ENCODE measurements at places on chromosomes 4 and X.

DNA sequence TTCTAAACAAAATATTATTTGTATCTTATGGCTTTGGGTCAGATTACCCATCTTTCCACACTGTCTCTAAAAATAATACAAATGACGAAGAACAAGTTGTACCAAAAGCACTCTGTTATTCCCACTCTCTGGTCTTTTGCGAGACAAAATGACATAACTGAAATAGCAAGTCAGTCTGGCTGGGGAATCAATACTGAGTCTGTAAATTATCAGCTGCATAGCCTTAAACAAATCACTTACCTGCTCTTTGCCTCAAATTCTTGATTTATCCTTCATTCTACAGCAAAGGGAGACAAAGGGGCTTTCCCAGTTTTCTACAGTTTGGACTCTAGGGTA lies 40.9 kb downstream of the SOWAHB start:
- no peak for DNase-seq

DNA sequence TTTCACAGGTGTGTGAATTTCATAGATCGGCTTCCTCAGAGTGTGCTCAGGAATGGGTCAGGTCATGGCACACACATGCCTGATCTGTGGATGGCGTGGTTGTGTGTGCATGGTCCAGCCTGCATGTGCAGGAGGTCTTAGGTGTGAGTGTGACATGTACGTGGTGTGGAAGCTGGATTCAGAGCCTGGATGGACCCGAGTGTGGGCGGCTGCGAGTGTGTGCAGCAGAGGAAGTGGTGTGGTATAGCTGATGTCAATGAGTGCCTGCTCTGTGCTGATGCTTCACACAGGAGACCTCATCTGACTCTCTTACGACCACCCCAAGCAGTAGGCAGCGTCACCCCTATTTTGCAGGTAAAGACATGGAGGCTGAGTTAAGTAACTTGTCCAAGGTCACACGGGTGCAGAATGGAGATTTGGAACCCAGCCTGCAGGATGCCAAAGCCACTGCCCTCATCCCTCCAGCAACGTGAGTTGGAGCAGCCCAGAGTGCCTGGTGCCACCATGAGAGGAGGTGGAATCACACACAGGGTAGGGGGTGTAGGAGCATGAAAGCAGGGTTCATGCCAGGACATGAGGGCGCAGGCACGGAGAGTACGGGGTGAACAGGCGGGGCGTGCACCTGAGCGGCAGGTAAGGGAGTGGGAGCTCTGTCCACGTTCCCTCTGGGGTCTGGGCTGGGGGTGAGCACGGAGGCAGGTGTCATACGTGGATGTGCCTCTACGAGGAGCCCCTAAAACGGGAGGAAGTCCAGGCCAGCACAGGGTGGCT lies 24.2 kb upstream of the C4orf50 start:
- no peak for DNase-seq

DNA sequence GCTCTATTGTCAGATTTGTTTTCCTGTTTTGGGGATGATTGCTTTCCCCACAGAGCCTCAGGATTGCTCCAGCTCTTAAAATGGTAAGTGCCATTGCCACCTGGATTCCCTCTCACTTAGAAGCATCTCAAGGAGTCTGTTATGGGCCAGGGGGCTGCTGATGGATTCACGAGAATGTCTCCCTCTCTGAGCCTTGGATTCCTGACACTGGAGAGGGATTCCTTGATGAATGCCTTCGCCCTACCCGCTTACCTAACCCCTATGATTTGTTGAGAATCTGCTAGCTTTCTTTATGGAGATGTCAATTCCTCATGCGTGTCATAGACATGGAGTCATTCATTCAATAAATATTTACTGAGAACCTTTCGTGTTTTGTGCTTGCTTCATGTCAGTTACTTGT lies 36.9 kb upstream of the TENM3 start:
- DNase-seq: no peak

DNA sequence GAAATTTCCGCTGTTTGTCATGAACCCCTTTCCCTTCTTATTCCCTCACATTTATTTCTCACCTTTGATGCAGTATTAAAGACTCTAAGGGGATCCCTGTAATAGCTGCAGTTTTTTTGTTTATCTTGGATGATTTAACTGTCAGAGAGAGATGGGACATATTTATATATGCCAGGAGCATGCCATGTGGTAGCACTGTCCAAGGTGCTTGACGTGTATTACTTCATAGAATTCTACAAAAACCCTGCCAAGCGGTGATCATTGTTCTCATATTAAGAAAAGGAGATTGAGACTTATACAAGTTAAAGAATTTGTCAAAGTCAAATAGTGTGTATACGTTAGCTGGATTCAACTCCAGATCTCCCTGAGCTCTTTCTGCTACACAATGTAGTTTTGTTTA lies 78.2 kb downstream of the SPRY1 start:
- no peak for DNase-seq

- DNase-seq: no peak
Observed at GRCh38 chr4:180261346-180261745, 1981.9 kb upstream of the TENM3 start.

- DNase-seq: no peak
Observed at GRCh38 chr4:157141976-157142375, 66.0 kb downstream of the GLRB start.

GRCh38 chr4:57405359-57405758 lies 295.2 kb upstream of the IGFBP7 start:
- no peak for DNase-seq

- no peak for DNase-seq
Observed at GRCh38 chr4:111269439-111269838, 646.6 kb upstream of the PITX2 start.

GRCh38 chr4:118327554-118328241 lies 25.1 kb downstream of the PRSS12 start:
- no peak for DNase-seq

DNA sequence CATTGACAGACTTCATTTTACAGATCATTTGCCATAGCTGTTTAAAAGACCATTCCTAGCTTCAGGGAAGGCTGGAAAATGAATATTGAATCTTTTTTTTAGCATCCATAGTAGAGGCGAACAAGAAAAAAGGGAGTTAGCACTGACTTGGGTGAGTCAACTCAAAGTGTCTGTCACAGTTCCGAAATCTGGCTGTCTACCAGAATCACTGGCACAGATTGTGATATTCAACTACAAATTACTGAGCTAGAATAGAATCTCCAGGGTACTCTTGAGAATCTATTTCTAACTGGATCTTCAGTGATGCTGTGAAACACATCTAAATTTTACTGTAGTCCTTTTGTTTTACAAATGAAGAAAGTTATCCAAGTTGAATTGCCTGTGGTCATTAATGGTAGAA lies 31.5 kb downstream of the SEC24B start:
- DNase-seq: no peak

- DNase-seq: no peak
Observed at GRCh38 chr4:113322736-113323135, 273.3 kb downstream of the ANK2 start.

- DNase-seq: no peak
Observed at GRCh38 chrX:105150557-105150956, 69.9 kb downstream of the TEX13A start.

- no peak for DNase-seq
Observed at GRCh38 chr4:77600521-77601451, 4.8 kb upstream of the CXCL13 start.

GRCh38 chr4:173374588-173374987 lies 3.8 kb downstream of the SAP30 start:
- no peak for DNase-seq

DNA sequence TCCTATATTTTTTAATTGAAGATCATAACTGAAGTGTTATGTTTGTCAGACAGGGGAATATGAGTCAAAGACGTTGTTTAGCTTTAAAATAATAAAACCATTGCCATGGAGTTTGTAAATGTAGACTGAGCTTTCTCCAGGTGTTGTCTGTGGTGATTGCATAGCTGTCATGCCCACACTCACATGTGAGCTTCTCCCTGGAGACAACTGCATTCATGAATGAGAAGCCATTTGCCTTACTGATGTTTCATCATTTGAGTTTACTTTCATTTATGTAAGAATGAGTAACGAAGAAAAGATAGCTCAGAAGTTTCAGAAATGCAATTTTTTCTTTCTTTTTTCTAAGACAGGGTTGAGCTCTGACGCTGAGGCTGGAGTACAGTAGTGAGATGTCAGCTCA lies 339.1 kb downstream of the GALNTL6 start:
- no peak for DNase-seq

DNA sequence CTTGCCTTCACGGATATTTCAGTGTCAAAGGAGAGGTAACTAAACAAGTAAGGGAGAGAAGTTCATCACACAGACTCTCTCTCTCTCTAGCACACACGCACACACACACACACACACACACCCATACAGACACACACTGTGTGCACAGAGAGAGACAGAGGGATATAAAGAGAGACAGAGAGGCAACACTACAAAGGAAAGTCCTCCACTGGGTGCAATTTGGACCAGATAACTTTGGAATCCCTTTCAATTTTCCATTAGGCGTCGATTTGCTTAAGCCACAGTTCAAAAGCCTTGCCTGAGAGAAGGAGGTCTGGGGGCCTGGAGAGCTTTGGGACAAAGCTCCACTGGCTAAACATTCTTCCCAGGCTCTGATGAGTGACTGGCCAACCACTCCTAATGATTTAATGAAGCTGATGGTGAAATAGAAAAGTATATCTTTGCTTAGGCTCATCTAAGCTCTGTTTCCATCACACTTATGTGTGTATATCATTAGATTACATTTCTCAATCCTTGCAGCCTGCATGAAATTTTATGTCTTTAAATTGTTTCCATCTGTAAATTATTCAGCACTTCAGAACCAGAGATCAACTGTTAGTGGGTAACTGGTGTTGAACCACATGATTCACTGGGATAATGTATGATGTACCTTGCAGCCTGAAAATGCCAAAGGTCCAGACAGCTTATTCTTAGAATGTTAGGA lies 180.8 kb downstream of the MAGEB17 start:
- no peak for DNase-seq

- peak; percentile 54 for DNase-seq
Observed at GRCh38 chr4:102449751-102450352, 51.3 kb upstream of the NFKB1 start.

DNA sequence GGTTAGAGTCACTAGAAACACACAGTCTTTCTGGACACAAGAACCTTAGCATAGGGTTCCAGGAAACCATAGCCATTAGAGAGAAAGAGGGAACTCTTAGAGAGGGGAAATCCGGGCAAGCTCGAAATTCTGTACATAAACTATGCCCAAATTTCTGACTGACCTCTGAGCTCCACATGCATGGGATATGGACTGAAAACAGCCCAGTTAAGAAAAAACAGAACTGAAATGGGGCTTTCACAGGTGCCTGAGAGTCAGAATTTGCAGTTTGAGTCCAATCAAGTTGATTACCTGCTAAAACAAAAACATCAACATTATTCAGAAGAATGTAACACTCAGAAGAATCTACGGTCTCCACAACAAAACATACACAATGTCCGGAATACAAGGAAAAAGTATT lies 13.1 kb downstream of the DCHS2 start:
- no peak for DNase-seq

DNA sequence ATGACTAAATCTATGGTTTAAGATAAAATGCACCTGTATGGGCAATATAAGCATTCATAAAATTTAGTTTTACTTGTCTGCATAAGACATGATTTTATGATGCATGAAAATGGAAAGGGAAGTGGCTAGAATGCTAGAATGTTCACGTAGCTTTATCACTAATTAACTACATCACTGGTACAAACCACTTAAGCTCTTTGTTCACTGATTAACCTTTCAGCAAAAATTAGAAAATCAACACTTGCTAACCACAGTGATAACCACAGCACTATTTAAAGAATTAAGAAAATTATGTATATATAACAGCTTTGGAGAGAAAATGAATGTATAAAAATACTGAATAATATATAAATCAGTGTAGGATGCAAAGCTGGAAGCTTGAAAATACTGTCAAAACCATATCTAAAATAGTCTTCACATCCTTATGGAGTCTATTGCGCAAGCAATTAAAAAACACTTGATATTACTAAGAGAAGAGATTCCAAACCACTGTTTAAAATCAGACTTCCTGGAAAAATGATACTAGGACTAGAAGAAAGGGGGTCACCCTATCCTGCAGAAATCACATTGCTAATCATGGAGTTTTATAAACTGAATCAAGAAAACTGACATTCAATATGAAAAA lies 51.9 kb downstream of the EFHC2 start:
- DNase-seq: no peak

DNA sequence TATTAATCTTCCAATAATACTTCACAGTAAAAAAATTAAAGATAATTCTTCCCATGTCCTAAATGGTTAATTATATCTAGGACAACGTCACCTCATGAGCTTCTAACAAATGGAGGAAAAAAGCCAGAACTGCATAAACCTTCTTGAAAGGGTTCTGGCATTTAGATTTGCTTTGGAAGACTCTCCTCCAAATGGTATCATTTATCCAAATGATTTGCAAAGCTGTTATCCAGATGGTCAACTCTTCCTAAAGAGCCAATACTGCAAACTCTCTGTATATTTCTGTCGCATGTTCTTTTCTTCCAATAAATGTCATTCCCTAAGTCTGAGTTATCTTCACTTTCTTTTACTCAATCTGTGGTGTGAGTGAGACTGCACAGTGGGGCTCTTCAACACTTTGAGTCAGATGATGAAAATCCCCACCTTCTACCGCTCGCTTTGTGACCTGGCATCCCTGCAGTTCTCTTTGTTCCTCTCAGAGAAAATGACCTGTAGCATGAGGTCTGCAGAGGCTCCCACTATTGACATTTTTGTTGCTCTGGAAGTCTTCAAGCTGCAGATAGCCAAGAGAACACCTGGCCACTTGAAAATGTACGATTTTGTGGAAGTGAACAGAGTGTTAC lies 52.9 kb downstream of the TMEM150C start:
- DNase-seq: no peak

DNA sequence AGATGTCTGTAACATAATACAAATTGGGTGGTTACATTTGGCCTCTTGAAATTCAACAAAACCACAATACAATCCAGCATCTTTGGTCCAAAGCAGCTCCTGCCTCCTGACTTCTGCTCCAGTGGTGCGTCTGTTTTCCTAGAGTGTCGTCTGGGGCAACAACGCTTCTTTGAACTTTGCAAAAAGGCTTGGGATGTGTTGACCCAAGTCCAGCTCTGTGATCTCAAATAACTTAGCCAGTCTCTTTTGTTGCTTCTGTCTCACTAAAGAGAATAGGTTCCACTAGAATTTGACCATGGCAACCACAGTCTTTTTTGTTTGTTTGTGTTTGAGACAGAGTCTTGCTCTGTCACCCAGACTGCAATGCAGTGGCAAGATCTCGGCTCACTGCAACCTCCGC lies 324.0 kb downstream of the DHRSX start:
- no peak for DNase-seq
